Kidney epithelial cell (primary cell): ENCODE measurements at places on chromosomes 1 and 21. TPM values are rescaled to one million over a fixed set of nuclear protein-coding genes. Genes with fewer than 3 reads are reported as not detected.

Gene CFHR1
- total RNA-seq = not detected in 2 replicates

Gene AURKAIP1
- 201 and 204 TPM in 2 replicates for total RNA-seq

Gene CXADR
- total RNA-seq = 40.4 and 40.5 TPM in 2 replicates

Gene RGS4
- total RNA-seq = 6.6 and 20.8 TPM in 2 replicates

Gene IKBKE
- total RNA-seq = 33.2 and 37.4 TPM in 2 replicates

Gene GJA5
- total RNA-seq = 0.14 and 0.29 TPM in 2 replicates
